Stimulated activated naive B cell treated with anti-CD40 and anti-IgM and Interleukin-4, amounts not matched to agents 10 μg/mL and 1 μg/mL and 100 μg/mL, for 72 hours (primary cell): ENCODE measurements at places on chromosomes 2 and 18.

DNA sequence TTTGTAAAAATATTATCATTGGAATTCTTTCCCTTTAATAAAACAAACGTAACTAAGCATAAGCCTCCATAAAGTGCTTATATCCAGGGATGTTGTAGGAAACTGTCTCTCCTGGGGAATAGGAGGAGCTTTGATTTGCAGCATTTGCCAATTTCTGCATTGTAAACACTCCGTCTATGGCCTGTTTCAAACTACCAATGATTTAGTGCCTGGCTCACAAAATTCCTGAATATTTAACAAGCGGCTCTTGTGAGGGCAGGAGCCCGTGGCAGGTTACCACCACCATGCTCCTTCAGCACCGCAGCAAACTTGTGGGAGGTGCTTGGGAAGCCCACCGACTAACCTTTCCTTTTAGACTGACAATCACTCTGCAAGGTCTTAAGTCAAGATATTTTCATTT, 520.3 kb downstream of the SOX11 start:
- DNase-seq: no peak

GRCh38 chr18:75587131-75587530, 159.6 kb upstream of the SMIM21 start:
- no peak for DNase-seq

GRCh38 chr2:6143812-6144211, 451.6 kb downstream of the SOX11 start:
- no peak for DNase-seq

GRCh38 chr2:70686577-70687460, 81.2 kb downstream of the ADD2 start:
- DNase-seq: peak; percentile 17

DNA sequence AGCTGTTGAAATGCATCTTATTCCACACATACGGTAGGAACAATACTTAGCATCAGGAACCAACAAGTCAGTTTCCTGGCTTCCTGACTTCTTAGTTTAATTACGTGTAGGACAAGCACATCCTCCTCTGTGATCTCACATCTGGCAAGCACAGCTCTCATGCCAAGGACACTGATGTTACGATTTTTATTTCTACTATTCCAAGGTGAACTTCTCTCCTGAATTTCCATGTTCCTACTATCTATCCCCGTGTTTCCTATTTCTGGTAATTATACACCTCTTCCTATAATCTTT, 374.0 kb downstream of the NCKAP5 start:
- no peak for DNase-seq

- DNase-seq: no peak
Measured at GRCh38 chr2:1841461-1841860, 97.1 kb upstream of the PXDN start.

DNA sequence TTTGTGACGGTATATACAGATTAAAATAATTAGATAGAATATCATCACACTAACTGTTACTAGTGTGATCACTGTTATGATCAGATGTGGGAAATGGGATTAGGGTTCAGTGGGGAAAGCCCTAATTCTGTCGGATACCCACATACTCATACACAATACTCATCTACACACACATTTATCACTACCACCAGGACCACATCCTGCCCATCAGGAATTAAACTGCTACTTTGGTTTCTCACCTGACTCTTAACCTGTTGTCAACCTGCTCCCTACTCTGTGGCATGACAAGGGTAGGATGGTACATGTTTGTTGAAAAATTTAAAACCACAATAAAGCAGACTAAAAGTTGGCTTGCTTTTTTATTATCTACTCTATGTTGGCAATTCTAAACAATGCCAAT, 24.8 kb upstream of the CYP26B1 start:
- DNase-seq: no peak

DNA sequence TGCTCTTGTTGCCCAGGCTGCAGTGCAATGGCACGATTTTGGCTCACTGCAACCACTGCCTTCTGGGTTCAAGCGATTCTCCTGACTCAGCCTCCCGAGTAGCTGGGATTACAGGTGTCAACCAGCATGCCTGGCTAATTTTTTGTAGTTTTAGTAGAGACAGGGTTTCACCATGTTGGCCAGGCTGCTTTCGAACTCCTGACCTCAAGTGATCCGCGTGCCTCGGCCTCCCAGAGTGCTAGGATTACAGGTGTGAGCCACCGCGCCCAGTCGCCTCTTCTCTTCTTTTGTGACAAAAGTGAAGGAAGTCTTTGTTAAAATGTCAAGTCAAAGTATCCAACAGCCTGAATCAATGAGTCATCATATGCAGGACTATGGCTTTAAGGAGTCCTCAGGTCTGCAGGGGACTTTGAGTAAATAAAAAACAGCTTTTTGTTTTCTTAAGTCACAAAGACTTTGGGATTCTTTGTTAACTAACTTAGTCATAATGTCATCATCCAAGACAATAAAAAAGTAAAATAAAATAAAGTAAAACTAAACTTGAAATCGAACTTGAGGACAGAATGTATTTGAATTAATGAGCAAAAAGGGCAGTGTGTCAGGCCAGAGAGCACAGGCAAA, 1153.2 kb downstream of the SUCLG1 start:
- DNase-seq: no peak

DNA sequence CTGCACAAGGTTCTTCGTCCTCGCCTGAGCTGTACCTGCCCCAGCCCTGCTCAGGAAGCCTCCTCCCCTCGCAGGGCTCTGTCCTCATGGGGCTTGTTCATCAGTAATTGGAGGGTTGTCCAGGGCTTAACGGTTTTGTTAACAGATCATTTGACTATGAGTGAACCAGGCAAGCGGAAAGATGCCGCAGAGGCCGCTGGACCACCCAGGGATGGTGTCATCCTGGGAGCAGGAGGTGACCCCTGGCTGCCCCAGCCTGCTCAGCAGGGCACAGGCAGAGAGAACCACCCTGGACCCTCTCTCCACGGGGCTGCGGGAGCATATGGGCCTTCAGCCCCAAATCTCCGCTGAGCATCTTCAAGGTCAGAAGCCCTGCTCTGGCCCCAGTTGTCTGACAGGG, 264.3 kb downstream of the KLHL29 start:
- no peak for DNase-seq

- no peak for DNase-seq
Measured at GRCh38 chr2:106085181-106085940, 108.7 kb downstream of the UXS1 start.

- DNase-seq: no peak
Measured at GRCh38 chr18:7856733-7857132, 289.6 kb downstream of the PTPRM start.

DNA sequence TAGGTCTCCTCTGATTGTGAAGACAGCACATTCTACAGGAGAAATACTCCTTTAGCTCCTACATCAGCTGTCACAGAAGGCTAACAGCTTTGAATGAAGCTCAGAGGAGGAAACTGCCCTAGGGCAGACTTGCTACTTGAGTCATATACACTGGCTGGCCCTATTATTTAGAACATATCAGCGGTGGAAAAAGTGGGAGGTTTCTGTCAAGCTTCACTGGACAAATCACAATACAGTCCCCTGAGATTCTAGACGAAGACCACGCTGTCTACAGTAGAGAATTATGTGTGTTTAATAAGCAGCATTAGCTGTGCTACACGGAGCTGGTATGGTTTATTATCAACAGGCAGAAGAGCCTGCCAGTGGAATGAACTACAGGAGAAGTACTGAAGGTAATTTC, 230.9 kb upstream of the FSIP2 start:
- no peak for DNase-seq

- no peak for DNase-seq
Measured at GRCh38 chr2:3454802-3455201, 64.5 kb downstream of the ADI1 start.

- DNase-seq: no peak
Measured at GRCh38 chr2:46202453-46202852, 94.8 kb upstream of the EPAS1 start.

- no peak for DNase-seq
Measured at GRCh38 chr2:216316743-216317142, 55.5 kb downstream of the MARCHF4 start.

- DNase-seq: no peak
Measured at GRCh38 chr2:27073782-27074181, 2.3 kb upstream of the OST4 start.

DNA sequence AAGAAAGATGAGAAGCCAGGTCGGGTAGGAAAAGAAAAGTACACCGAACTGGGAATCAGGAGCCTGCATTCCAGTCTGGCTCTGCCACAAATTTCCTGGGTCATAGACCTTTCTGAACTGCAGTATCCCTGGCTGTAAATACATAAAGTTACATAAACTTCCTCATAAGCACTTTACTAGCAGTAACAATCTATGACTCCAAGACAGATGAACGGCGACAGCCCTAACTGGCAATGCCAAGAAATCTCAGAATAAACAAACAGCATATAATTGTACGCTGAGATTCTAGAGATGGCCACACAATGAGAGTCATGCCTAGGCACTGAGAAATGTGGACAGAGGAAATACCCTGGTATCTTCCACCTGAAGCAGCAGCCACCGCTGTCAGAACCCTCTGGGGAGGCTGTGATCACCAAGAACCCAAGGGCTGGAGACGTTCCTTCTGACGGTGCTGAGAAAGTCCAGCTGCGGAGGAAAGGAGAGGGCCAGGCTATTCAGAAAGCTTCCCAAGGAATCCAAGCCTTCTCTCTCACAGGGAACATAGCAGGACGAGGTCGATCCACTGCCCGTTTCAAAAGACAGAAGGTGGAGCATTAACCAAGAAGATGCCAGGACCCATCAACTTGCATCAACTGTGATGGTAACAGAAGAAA, 89.3 kb upstream of the SLC66A3 start:
- DNase-seq: no peak

GRCh38 chr18:44687421-44687820, 6.7 kb downstream of the SETBP1 start:
- DNase-seq: no peak

- no peak for DNase-seq
Measured at GRCh38 chr18:6748241-6748640, 18.7 kb downstream of the ARHGAP28 start.

GRCh38 chr2:15560140-15560987, 770 bp downstream of the NBAS start:
- DNase-seq: no peak

GRCh38 chr2:237178396-237178795, 92.7 kb downstream of the COPS8 start:
- no peak for DNase-seq

DNA sequence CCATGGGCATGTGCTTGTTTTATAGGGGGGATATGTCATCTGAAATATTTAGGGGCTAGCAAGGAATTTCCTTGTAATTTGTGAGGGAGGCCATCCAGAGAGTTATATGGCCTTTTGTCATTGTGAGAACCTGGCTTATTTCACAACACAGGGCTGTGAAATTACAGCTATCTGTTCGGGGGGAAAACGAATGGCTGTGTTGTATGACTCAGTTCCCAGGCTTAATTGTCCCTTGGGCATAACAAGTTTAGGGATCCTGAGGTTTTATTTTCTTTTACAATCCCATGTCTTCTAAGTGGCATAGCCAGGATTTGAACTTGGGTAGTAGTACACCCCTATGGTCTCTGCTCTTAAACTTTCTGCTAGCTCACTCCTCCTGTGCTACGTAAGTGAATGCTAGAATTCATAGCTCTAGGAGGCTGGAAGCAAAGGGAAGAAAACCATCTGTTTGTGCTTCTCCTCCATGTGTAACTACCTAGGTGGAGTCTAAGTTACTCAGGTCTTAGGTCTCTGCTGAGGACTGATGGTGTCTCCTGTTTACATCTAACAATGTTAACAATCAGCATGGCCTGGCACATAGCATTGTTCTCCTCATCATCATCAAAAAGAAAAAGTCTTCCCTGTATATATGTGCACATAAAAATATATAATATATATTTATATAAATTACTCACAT, 53.8 kb downstream of the SKA1 start:
- no peak for DNase-seq

GRCh38 chr2:160372585-160372984, 121.0 kb downstream of the RBMS1 start:
- no peak for DNase-seq

DNA sequence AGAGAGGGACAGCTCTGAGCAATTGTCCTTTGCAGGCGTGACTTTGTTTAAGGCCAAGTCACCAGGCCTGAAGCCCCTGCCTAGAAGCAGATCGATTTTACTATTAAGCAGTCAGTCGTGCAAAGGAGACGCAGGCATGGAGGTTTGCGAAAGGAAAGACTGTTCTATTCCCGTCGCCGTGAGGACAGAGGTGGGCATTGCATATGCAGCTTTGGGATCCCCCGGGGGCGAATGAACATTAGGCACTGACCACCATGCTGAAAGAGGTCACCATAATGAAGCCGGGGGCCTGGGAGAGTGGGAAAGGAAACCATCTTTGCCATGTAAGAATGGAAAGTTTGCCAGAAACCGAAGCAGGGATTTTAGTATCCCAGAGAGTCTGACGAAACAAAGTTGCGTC, 231.6 kb downstream of the BCL11A start:
- DNase-seq: no peak

DNA sequence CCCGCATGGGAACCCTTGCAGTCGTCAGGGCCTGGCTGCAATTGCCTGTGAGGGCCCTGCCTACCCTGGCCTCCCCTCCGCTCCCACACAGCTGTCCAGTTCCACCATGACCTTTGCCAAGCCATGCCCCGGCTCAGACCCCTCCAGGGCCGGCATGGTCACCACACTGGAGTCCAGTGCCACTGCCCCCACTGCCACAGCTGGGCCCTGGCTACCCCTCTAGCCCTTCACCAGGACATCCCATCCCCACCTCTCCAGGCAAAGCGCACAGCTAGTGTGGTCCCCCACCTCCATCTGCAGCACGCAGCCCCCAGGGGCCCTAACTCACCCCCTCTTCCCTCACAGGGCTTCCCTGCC, 70.3 kb upstream of the SMAD7 start:
- DNase-seq: no peak

- no peak for DNase-seq
Measured at GRCh38 chr18:48752928-48753327, 197.8 kb downstream of the SMAD7 start.

GRCh38 chr2:134217924-134218323, 35.9 kb upstream of the MGAT5 start:
- no peak for DNase-seq

GRCh38 chr2:190563646-190564045, 29.1 kb upstream of the NEMP2 start:
- DNase-seq: no peak

GRCh38 chr2:237682856-237683670, 55.7 kb downstream of the LRRFIP1 start:
- no peak for DNase-seq

GRCh38 chr2:147865560-147865959, 20.7 kb downstream of the ACVR2A start:
- DNase-seq: no peak

GRCh38 chr2:112092286-112093041, 37.4 kb downstream of the TMEM87B start:
- DNase-seq: no peak

GRCh38 chr18:13592246-13592645, 134.1 kb downstream of the FAM210A start:
- DNase-seq: no peak

GRCh38 chr2:191811807-191812602, 34.9 kb downstream of the CAVIN2 start:
- DNase-seq: no peak

- no peak for DNase-seq
Measured at GRCh38 chr2:101758001-101758400, 60.5 kb downstream of the MAP4K4 start.

- DNase-seq: no peak
Measured at GRCh38 chr18:23675236-23675635, 12.5 kb upstream of the ANKRD29 start.
